CD4-positive, alpha-beta T cell treated with Interferon gamma for 1 hour (primary cell): ENCODE measurements at places on chromosomes 5 and 9.

DNA sequence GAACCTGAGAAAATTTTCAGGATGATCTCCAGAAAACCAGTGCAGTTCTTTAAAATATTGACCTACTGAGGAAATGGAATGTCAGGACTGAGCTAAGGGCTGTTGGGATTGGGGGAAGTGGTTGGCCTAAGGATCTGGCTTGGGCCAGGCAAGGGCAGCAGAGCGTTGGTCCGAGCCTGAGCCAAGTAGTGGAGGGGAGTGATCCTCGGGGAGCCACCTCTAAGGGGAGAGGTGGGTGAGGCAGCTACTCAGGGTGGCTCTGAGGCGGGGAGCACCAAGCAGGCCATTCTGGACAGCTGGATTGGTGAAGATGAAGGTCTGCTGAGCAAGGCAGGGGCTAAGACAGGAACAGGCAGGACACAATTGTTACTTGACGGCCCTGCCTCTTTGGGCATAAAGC, 11.5 kb downstream of the CAMK4 start:
- DNase-seq, result no peak

- no peak for DNase-seq
These were observed 70.5 kb downstream of the IL31RA start for GRCh38 chr5:55921617-55922016.

DNA sequence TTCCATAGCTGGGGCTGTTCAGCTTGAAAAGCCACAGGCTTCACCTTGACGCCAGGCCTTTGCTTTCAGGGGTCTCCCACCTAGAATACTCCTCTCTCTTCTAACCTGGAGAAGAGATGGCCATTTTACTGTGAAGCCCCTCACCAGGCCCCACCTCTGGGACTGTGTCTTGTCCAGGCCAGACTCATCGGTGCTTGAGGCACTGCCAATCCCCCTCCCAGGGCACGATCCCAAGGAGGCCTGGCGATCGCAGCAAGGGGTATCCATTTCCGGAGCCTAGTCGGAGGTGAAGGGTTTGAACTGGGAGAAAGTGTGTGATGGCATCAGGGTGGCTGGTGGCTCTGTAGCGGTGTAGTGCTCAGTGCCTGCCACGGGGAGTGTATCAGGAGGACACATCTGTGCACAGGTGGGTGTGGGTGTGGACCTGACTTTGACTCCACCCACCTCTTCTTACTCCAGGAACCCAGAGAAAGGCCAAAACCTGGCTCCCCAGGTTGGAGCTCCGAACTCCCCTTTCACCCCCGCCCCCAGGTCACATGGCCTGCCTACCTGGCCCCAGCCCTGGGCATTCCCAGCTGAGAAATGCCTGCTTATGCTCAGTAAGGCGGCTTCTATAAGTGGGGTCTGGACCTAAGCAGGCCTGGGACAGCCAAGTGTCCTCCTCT, 27.4 kb upstream of the ENHO start:
- DNase-seq, result no peak

- DNase-seq, result no peak
These were observed 38.9 kb upstream of the ASTN2 start for GRCh38 chr9:117453737-117454136.

GRCh38 chr5:103373597-103374472, 115.3 kb downstream of the MACIR start:
- no peak for DNase-seq

GRCh38 chr5:12965804-12966203, 978.7 kb downstream of the DNAH5 start:
- DNase-seq, result no peak
